ENCODE measurements at places on chromosomes 1 and 21. TPM values are rescaled to one million over a fixed set of nuclear protein-coding genes. Genes with fewer than 3 reads are reported as not detected.

DLGAP3 gene
- total RNA-seq = 19.8 TPM

PCBP3 gene
- 58.3 TPM for total RNA-seq

MEX3A gene
- total RNA-seq = 3.0 TPM

ARHGAP30 gene
- total RNA-seq = 0.79 TPM

PSMG1 gene
- total RNA-seq = 95.4 TPM

ELAPOR1 gene
- 47.8 TPM for total RNA-seq

TEDDM1 gene
- not detected for total RNA-seq

- no peaks in the 10 kb centered on the region for H3K36me3 ChIP-seq
- H3K4me3 ChIP-seq = no peak overlapping the region
- no peak overlapping the region for H3K27ac ChIP-seq
- no peak for DNase-seq
- no peaks in the 10 kb centered on the region for H3K27me3 ChIP-seq
- H3K4me1 ChIP-seq = peaks cover 6% of the 10 kb centered on the region
Observed at GRCh38 chr1:201825245-201825644, 3.7 kb upstream of the IPO9 start.

GRCh38 chr21:34927992-34928391, 121.1 kb downstream of the RUNX1 start:
- H3K27ac ChIP-seq = no peak overlapping the region
- H3K27me3 ChIP-seq = no peaks in the 10 kb centered on the region
- H3K4me1 ChIP-seq = no peaks in the 10 kb centered on the region

DNA sequence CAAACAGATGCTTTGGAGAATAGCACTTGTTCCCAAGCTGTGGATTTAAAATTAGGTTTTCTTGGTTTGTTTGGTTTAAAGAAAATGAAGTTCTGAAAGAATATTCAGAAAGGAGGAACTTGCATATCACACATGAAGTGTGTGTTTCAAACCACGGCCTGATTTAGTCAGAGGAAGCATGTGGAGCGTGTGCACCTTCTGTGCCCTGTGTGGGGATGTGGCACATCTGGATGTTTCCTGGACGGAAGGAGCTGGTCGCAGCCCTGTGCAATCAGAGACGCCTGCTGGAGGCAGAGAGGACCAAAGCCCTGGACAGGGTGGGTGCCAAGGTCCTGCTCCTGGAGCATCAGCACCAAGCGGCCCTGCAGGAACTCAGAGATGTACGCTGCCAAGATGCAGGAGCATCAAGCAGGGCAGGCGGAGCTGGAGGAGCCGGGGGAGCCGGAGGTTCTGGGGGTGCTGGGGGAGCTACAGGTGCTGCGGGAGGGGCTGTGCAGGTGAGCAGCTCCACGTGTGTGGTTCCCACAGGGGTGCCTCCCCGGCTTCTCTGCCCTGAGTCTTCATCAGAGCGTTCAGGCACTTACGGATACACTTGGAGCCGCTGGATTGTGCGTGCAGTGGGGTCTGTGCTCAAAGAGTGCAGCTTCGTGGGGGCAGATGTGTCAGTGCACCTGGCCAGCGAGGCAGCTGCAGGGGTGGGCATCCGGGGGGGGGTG, 45.7 kb downstream of the PCNT start:
- no peaks in the 10 kb centered on the region for H3K36me3 ChIP-seq
- H3K4me1 ChIP-seq = peaks cover 3% of the 10 kb centered on the region
- H3K27ac ChIP-seq = no peak overlapping the region
- H3K27me3 ChIP-seq = no peaks in the 10 kb centered on the region
- no peak overlapping the region for H3K4me3 ChIP-seq

GRCh38 chr1:151315565-151316235, 11.5 kb downstream of the PI4KB start:
- DNase-seq = no peak
- H3K36me3 ChIP-seq = no peaks in the 10 kb centered on the region
- H3K4me1 ChIP-seq = peaks cover 39% of the 10 kb centered on the region
- H3K4me3 ChIP-seq = no peak overlapping the region
- H3K27me3 ChIP-seq = no peaks in the 10 kb centered on the region

- H3K36me3 ChIP-seq = no peaks in the 10 kb centered on the region
- no peaks in the 10 kb centered on the region for H3K27me3 ChIP-seq
- DNase-seq = no peak
- H3K4me1 ChIP-seq = peaks cover 6% of the 10 kb centered on the region
Observed at GRCh38 chr1:19033926-19034680, 77.6 kb upstream of the IFFO2 start.

GRCh38 chr1:98732985-98733781, 71.7 kb downstream of the SNX7 start:
- no peak overlapping the region for H3K4me3 ChIP-seq
- no peak for DNase-seq
- H3K27ac ChIP-seq = no peak overlapping the region
- H3K27me3 ChIP-seq = no peaks in the 10 kb centered on the region
- H3K4me1 ChIP-seq = no peaks in the 10 kb centered on the region

DNA sequence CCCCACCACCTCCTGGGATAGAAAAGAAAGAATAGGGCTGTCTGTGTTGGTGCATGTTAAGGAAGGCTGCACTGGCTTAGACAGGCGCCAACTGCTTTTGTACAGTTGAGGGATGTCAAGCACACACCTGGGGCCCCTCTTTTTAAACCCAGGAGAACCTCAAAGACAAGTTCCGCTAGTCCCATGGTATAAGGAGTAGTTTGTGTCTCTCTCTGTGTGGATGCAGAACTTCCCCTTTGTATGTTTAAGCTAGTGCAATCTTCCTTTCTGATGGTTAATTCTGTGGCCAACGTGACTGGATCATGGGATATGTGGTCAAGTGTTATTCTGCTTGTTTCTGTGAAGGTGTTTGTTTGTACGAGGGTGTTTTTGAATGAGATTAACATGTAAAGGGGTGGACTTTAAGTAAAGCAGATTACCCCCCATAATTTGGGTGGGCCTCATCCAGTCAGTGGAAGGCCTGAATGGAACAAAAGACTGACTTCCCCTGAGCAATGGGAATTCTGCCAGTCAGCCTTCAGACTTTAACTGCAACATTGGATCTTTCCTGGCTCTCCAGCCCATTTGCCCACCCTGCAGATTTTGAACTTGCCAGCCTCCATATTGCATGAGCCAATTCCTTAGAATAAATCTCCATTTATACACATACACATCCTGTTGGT, 9.5 kb upstream of the DUSP10 start:
- no peak overlapping the region for H3K27ac ChIP-seq
- no peaks in the 10 kb centered on the region for H3K4me1 ChIP-seq
- H3K36me3 ChIP-seq = no peaks in the 10 kb centered on the region
- H3K27me3 ChIP-seq = no peaks in the 10 kb centered on the region

- no peak overlapping the region for H3K27ac ChIP-seq
- DNase-seq = no peak
- no peaks in the 10 kb centered on the region for H3K36me3 ChIP-seq
- no peak overlapping the region for H3K4me3 ChIP-seq
Observed at GRCh38 chr1:48955774-48956173, 179.1 kb upstream of the BEND5 start.

DNA sequence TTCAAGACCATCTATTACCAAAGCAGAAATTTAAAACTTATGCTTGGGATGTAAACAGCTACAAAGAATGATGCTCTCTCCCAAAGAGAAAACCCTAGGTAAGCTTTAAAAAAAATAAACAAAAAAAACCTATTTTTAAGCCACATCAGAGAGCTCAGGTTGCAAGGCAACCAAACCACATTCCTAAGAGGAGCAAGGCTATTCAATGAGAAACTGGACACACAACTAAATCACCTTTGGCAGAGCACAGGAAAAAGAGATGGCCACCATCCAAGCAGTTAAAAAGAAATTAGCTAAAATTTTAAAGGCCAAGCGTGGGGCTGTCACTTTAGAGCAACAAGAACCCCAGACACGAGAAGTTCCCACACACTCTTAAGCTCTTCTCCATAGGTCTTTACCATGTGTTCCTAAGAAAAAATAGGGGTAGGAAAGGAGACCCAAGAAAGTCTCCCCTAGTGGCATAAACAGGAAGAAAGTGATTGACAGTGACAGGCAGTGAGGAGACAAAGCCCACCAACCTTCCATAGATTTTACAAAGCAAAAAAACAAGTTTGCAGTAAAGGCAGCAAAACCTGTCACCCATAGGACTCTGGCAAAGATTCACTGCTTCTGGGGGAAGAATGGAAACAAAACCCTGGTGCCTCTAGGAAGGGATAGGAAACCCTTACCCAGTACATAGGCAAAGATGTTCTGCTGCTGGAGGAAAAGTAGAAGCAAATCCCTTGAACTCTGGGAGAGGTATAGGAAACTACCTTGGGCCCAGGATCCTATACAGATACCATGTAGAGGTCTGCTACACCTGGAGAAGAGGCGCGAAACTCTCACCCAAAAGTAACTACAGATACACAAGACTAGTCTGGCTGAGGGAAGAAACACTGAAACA, 68.5 kb downstream of the FOXJ3 start:
- H3K27ac ChIP-seq = no peak overlapping the region
- no peak for DNase-seq
- no peaks in the 10 kb centered on the region for H3K36me3 ChIP-seq
- H3K27me3 ChIP-seq = no peaks in the 10 kb centered on the region
- H3K4me3 ChIP-seq = no peak overlapping the region
- H3K4me1 ChIP-seq = no peaks in the 10 kb centered on the region

GRCh38 chr1:60262701-60263100, 189.1 kb upstream of the C1orf87 start:
- H3K4me3 ChIP-seq = no peak overlapping the region
- no peak for DNase-seq
- H3K4me1 ChIP-seq = no peaks in the 10 kb centered on the region
- no peak overlapping the region for H3K27ac ChIP-seq
- H3K36me3 ChIP-seq = no peaks in the 10 kb centered on the region
- H3K27me3 ChIP-seq = no peaks in the 10 kb centered on the region

GRCh38 chr21:38921511-38922251, 116.0 kb downstream of the ETS2 start:
- no peaks in the 10 kb centered on the region for H3K27me3 ChIP-seq
- H3K4me3 ChIP-seq = no peak overlapping the region
- peak overlapping the region; percentile 44 for H3K27ac ChIP-seq
- H3K4me1 ChIP-seq = peaks cover 7% of the 10 kb centered on the region
- H3K36me3 ChIP-seq = no peaks in the 10 kb centered on the region
- DNase-seq = no peak

- no peak overlapping the region for H3K27ac ChIP-seq
- no peak overlapping the region for H3K4me3 ChIP-seq
- no peaks in the 10 kb centered on the region for H3K36me3 ChIP-seq
- H3K4me1 ChIP-seq = no peaks in the 10 kb centered on the region
- DNase-seq = no peak
- H3K27me3 ChIP-seq = no peaks in the 10 kb centered on the region
Observed at GRCh38 chr1:24283326-24284155, 35.6 kb upstream of the GRHL3 start.

GRCh38 chr1:152458384-152459185, 44.5 kb upstream of the CRNN start:
- no peaks in the 10 kb centered on the region for H3K4me1 ChIP-seq
- no peaks in the 10 kb centered on the region for H3K27me3 ChIP-seq
- peak; percentile 91 for DNase-seq
- H3K36me3 ChIP-seq = no peaks in the 10 kb centered on the region
- no peak overlapping the region for H3K27ac ChIP-seq
- no peak overlapping the region for H3K4me3 ChIP-seq

DNA sequence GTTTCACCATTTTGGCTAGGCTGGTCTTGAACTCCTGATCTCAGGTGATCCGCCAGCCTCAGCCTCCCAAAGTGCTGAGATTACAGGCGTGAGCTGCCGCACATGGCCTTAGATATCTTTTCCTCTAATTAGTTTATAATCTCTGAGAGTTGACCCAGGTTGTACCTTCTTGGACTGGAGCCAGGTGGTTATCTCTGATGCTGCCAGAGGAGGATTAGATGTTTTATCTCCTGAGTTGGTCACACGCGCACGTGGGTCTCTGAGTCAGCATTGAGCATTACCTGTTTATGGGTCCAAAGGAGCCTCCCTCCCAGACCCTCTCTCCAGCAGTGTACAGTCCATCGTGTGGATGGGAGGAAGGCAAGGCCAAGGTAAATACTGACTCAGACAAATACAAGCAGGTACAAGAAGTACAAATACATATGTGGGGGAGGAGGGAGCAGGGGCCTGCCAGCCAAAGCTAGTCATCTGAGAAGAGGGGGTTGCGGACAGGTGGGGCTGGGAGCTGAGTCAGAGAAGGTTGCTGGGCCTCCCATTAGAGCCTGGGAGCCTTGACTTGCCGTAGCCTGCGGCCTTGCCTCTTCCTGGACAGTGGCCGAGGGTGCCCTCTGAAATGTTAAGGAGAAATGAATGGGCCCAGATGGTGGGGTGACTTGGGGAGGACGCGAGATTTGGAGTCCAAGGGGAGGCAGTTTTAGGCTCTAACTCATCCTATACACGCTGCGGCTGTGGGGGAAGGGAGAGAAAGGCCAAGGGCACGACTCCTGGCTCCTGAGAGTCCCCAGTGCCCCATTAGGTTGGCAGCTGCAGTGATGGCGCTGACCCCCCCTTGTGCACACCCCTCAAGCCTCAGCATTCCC, 13.1 kb downstream of the IL6R start:
- peaks cover 36% of the 10 kb centered on the region for H3K4me1 ChIP-seq
- H3K27ac ChIP-seq = peak overlapping the region; percentile 74
- H3K27me3 ChIP-seq = no peaks in the 10 kb centered on the region
- no peaks in the 10 kb centered on the region for H3K36me3 ChIP-seq
- no peak for DNase-seq

DNA sequence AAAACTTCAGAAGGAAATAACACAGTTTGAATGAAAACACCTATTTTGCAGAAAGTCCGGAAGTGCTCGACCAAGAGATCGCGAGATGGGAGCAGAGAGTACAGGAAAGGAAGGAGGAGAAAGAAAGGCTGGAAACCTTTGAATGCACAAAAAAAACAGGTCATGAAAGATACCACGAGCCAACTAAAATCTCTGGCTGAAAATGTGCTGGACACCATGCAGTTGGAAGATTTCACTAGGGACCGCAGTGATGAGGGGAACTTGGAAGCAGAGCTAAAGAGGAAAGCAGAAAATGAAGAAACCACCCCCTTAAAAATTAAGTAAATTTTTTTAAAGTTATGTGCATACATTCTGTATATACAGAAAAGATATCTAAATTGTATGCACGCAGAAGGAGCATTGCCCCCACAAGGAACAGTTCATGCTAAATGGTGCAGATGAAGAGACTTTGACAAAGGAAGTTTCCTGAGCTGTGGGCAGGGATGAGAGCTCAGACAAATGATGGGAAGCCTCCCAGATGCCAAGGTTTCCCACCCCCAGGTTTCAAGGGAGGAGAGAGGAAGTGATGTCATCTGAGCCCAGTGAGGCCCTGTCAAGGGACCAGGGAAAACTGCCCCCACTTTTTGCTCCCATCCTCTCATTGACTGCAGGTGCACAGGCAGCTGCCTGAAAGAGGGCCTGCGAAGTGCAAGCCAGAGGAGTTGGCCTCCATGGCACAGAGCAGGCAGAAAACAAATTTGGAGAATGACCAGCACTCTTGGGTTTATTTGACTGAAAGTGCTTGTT, 52.5 kb downstream of the ETS2 start:
- H3K27me3 ChIP-seq = no peaks in the 10 kb centered on the region
- H3K27ac ChIP-seq = no peak overlapping the region
- no peaks in the 10 kb centered on the region for H3K4me1 ChIP-seq

GRCh38 chr1:76668046-76668445, 199.2 kb upstream of the ST6GALNAC5 start:
- H3K4me1 ChIP-seq = no peaks in the 10 kb centered on the region
- no peak overlapping the region for H3K27ac ChIP-seq
- H3K27me3 ChIP-seq = no peaks in the 10 kb centered on the region

GRCh38 chr1:43573066-43573800, 42.5 kb downstream of the PTPRF start:
- peaks cover 9% of the 10 kb centered on the region for H3K4me1 ChIP-seq
- no peaks in the 10 kb centered on the region for H3K27me3 ChIP-seq
- H3K4me3 ChIP-seq = no peak overlapping the region
- H3K27ac ChIP-seq = no peak overlapping the region
- no peak for DNase-seq
